ENCODE measurements at places on chromosomes 16 and 17. TPM values are rescaled to one million over a fixed set of nuclear protein-coding genes. Genes with fewer than 3 reads are reported as not detected.

The CCL7 gene
- not detected for total RNA-seq

The MPP2 gene
- total RNA-seq = 4.0 TPM

The AOC3 gene
- total RNA-seq = 6.8 TPM

The PSMD3 gene
- 95.5 TPM for total RNA-seq

The SOX8 gene
- 1.8 TPM for total RNA-seq

The DNAAF1 gene
- total RNA-seq = 0.19 TPM

The TEX14 gene
- 0.84 TPM for total RNA-seq

The PPP1R1B gene
- total RNA-seq = not detected

The WSCD1 gene
- total RNA-seq = 0.67 TPM

The NLRC5 gene
- 256 TPM for total RNA-seq

The ANKS3 gene
- 20.6 TPM for total RNA-seq

The DLX4 gene
- 1.9 TPM for total RNA-seq

The ABCA10 gene
- 2.0 TPM for total RNA-seq

The C17orf50 gene
- total RNA-seq = not detected
